Mucosa of gallbladder (tissue), 1 donor: ENCODE measurements at places on chromosomes 2 and 18.
A peak's percentile ranks its signal among the peaks of the same experiment; 100 is the strongest.

DNA sequence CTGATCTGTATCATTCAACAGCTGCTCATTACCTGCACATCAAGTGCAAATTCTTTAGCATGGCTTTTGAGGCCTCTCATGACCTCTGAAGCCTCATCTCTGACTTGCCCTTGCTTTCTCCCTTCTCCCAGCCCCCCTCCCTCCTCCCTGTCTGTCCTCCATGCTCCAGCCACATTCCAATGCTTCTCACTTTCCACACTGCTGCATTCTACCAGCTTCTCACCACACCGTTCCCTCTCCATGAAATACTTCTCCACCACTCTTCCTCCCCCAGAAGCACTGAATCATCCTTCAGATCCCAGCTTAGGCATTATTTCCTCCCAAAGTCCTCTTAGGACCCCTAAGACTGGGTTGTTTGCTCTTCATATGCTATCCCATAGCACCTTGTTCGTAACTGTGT is 26.9 kb downstream of the GCG start:
- DNase-seq: no peak

DNA sequence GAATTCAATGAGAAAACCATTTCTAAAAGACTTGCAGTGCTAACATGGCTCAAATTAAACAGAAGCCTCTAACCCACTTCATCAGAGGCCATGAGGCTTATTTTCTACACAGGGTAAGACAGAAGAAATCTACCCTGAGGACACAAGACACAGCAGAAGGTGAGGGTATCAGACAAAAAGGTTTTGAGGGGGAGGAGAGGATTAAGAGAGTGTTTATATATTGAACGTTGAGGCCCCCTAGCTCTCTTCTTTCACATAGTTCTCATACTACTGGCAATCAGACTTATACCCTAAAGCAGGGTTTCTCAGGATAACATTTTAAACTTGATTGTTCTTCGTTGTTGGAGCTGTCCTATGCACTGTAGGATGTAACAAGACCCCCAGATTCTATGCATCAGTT is 21.4 kb downstream of the ORC4 start:
- no peak for DNase-seq

- no peak for DNase-seq
These were observed 36.0 kb upstream of the IKZF2 start for GRCh38 chr2:213187386-213187785.

DNA sequence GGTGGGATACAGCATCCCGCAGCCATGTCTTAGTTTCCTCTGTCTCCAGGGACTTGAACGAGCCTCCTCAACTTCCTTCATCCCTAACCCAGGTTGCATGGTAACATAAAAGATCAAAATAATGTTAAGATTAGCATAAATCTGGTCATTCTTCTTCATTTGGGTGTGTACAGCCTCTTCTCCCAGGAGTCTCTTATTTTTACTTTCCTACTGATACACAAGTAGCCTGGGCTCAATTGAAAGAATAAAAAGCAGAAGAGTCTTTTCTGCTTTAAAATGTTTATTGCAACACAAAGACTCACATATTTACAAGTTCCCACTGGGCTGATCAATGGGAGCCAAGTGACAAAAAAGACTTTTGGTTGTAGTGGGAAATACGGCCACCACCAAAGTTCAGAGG is 137.9 kb upstream of the PID1 start:
- DNase-seq: no peak

GRCh38 chr18:79792096-79792987 is 5.4 kb upstream of the KCNG2 start:
- no peak for DNase-seq

DNA sequence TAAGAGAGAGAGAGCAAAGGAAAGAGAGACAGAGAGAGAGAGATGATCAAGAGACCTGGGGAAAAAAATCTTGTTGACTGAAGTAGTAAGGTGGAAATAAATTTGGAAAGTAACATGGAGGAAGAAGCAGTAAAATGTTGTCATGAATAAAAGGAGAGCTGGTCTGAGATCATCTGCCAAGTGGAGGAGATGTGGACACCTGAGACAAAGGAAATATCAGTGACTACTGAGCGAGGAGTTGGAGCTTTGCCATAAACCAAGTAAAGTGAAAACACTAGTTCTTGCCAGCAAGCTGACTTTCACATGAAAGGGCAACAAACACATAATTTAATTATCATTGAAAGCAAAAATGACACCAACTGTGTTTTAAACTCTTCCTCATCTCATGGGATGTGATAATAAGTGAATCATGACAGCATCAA is 49.0 kb upstream of the DSG1 start:
- DNase-seq: peak; percentile 67

DNA sequence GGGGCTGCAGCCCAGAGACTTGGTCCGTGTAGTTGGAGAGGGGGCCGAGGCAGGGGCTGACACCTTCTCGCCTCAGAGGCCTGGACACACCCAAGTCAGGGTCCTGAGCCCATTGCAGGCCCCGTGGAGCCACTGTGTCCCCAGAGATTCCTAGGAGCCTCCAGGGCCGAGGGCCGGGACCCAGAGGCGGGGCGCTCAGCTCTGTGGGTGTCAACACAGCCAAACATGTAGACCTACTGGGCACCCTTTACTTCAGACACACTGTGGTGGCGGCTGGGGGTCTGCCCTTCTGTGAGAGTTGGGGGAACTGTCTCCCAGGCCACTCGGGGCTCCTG is 459 bp upstream of the ESPNL start:
- DNase-seq: no peak

GRCh38 chr18:61702007-61702406 is 190.8 kb downstream of the RNF152 start:
- DNase-seq: no peak

DNA sequence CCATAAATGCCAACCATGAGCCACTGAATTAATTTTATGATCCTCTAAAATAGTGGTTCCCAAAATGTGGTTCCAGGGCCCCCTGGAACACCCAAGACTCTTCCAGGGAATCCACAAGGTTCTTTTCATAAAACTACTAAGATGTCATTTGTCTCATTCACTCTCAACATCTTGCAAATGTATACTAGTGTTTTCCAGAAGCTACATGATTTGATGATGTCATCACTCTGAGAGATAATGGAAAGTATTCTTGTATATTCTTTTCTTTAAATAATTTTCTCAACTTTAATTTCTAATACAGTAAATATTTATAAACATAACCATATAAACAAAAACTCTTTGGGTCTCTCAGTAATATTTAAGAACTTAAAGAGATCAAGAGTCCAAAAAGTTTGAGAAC is 57.0 kb downstream of the NRXN1 start:
- DNase-seq: no peak

- no peak for DNase-seq
These were observed 67.1 kb downstream of the CERKL start for GRCh38 chr2:181589779-181590178.

DNA sequence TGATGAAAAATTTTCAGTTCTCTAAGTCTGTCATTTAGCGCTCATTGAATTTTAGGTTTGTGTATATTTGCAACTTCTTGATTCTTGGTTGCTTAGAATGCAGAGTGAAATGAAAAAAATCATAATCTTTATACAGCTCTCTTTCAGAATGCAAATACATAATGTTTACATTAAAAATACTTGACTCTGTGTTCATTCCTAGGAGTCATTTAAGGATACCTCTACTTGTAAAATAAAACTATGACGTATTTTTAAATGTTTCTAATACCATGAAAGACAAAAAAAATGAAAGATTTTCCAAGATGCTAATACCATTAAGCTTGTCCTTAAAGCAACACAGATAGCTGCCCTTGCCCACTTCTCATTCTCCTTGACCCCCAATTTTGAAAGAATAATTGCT is 259.0 kb downstream of the L3MBTL4 start:
- DNase-seq: no peak

- DNase-seq: no peak
These were observed 11.5 kb downstream of the DIPK1C start for GRCh38 chr18:74445585-74445984.

- DNase-seq: no peak
These were observed 85.0 kb downstream of the ZAP70 start for GRCh38 chr2:97798416-97798815.

DNA sequence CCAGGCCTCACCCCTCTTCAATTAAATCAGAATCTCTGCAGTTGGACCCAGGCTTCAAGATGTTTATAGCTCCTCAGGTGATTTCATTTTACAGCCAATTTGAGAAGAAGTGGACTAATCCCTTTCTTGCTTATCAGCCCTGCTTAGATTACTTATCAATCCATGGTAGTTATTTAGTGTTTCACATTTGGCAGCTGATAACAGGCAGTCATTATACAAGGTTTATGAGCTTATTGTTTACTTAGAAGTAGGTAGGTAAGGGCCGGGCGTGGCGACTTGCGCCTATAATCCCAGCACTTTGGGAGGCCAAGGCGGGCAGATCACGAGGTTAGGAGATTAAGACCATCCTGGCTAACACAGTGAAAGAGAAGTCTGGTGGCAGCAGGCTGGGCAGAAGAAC is 237.5 kb downstream of the CTNNA2 start:
- no peak for DNase-seq

DNA sequence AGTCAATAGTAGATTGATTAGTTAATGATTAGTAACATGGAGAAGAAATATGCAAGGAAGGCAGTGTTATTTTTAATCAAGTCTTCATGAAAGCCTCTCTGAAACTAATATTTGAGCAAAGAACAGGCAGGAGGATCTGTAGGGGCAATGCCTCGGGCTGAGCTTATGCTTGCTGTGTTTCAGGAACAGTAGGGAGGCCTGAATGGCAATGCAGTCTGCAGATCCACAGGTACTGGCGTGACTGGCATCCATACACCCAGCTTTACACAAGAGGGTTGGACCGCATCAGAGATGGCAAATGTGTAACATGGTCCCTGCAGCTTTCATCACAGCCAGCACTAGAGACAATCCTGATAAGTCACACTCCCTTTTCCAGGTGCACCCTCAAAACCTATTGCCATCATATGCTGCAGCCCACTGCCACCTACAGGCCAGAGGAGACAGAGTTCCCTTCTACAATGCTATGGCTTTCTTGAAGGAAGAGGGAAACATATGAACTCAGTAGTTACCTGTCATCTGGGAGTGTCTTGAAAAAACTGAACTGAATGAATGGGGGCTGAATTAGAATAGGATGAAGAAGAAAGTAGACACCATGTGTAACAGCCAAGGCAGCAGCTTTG is 582.4 kb upstream of the RAB6C start:
- peak; percentile 56 for DNase-seq

- no peak for DNase-seq
These were observed 66.5 kb upstream of the NEUROD1 start for GRCh38 chr2:181746844-181747243.

DNA sequence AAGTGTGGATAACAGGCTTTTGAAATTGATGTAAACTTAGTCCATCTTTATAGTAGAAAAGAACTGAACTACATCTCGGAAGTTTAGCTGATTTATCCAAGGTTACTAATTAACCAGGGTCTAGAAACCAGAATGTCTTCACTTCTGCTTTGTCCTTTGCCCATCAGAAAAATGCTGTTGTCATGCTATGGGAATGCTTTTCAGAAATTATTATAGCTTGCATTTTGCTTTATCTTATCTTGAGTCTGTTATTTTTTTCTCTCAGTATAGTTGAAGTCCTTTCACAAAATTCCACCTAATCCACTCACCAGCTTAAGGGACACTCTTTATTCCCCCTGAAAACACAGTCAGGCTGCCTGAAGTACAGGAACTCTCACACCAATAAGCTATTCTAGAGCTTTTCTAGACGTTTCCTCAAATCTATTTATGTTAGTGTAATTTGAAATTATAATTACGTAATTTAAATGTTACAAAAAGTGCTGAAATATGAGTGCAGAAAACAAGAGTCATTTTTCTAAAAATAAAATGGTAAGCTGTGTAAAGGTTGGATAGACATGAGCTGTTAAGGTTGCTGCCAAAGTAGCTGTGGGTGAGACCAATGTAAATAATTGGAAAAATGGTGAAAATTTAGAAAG is 456.3 kb downstream of the TGIF1 start:
- no peak for DNase-seq

- no peak for DNase-seq
These were observed 146.1 kb downstream of the PXDN start for GRCh38 chr2:1598041-1598710.

GRCh38 chr2:109162999-109163398 is 34.0 kb downstream of the SH3RF3 start:
- peak; percentile 35 for DNase-seq

DNA sequence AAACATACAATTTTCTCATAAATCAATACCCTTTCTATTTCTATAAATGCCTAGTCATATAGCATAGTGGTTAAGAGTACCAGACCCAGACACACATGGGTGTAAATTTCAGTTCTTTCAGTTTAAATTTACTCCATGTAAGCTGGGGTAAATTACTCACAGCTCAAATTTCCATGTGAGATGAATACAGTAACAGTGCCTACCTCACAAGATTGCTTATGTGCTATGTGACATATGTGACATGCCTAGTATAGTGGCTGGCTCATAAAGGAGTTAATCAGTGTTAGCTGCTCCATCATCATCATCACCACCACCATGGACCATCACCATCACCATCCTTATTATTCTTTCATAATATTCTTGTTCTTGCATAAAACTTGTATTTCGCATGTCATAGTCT is 61.6 kb upstream of the CD302 start:
- DNase-seq: no peak

- DNase-seq: peak; percentile 56
These were observed 1.7 kb upstream of the POLR2D start for GRCh38 chr2:127859712-127860085.

- no peak for DNase-seq
These were observed 68.7 kb upstream of the WIPF1 start for GRCh38 chr2:174666312-174666711.

DNA sequence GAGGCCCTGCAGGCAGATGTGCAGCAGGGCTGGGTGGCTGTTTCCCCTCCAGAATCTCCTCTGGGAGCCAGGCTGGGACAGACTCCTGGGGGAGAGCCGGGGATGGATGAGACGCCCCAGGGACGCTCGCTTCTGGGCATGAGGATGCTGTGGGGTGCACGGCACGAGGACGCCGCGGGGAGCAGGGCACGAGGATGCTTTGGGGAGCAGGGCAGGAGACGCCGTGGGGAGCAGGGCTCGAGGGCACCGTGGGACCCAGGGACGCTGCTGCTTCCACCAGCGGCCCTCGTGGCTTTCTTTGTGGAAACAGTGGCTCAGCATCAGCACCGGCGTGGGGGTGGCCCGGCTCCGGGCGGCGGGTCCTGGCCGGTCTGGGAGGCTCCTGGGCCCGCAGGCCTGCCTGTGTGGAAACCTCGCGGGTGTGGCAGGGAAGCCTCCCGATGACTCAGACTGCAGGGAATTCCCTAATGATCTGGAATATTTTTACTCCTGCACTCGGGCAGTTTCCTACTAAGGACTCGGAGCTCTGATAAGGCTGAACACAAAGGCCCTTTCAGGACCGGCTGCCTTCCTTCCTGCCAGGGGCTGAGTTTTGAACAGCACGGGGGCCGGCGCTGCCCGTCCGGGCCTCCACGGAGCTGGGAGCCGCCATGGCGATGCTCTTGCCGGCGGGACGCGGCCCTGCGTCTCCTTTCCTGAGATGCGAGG is 62.6 kb downstream of the NFATC1 start:
- peak; percentile 58 for DNase-seq

- DNase-seq: no peak
These were observed 59.0 kb downstream of the SPRED2 start for GRCh38 chr2:65373365-65373918.

DNA sequence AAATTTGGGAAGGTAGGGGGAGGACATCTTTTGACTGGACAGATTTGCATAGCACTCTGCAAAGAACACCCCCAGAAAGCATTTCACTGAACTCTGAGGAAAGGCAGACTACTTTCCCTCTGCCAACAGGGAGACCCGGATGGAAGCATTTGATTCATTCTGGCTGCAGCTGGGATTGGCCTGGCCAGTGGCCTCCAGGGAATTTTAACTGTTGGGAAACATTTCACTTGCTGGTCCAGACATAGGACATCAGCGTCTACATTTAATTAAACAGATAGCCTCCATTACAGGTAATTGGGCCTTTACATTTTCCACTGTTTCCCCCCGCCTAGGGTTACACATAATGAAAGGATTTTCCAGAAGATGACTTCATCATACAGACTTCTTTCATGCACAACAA is 92.8 kb downstream of the MARCHF4 start:
- DNase-seq: peak; percentile 47
